Fibroblast of skin of left biceps (primary cell): ENCODE measurements at places on chromosomes 2 and 18.

DNA sequence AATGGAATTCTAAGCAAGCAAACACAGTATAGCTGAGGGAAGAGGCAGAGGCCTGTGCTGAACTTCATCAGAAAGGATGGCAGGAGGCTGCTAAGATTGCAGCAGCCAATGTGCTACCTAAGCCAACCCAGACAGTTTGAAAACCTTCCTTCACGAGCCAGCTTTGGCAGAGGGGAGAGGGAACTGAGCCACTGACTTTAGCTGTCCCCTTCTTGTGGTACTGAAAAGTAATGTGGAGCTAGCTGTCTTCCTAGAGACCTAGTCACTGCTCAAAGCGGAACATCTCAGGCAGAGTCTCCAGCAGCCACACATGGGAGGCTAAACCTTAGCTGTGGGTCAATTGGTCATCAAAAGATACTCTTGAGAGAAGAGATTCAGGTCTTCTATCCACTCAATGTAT, 419.0 kb downstream of the FBXO15 start:
- DNase-seq, result no peak

DNA sequence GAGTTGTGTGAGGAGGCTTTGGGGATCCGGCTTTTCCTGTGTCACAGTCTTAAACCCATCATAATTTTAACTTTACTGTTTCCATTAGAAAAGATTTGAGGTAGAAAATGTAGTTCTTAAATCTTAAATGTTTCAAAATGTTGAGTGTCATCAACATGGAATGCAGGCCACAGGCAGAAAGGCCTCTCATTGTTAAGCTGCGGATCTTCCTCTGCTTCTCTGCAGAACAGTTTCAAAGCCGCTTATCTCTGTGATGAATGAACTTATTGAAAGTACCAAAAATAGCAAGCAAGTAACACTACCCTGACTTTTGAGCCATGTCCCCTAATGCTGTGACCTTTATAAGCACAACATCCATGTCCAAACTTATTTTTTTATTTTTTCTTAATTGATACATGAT, 1645.8 kb downstream of the DPP10 start:
- DNase-seq, result no peak

- no peak for DNase-seq
These were observed 213.7 kb upstream of the FOSL2 start for GRCh38 chr2:28178946-28179345.

DNA sequence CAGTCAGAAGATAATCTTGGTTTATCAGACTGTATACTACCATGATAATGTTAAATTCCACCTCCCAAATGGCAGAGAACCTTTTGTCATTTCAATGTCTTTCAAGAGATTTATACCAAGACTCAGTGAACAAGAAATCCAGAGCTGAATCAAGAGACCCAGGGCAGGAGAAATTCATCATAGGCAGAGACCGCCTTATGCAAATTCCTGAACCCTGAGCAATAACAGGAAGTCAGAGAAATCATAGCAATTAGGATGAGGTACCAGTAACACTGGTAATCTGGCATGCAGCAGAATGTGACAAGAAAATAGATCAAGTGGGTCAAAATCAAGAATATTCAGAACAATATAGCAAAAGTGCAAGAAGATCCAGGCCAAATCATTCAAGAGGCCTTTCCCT, 412.4 kb upstream of the LRATD1 start:
- DNase-seq, result no peak

- DNase-seq, result no peak
These were observed 71.3 kb downstream of the MEIS1 start for GRCh38 chr2:66506265-66506664.

DNA sequence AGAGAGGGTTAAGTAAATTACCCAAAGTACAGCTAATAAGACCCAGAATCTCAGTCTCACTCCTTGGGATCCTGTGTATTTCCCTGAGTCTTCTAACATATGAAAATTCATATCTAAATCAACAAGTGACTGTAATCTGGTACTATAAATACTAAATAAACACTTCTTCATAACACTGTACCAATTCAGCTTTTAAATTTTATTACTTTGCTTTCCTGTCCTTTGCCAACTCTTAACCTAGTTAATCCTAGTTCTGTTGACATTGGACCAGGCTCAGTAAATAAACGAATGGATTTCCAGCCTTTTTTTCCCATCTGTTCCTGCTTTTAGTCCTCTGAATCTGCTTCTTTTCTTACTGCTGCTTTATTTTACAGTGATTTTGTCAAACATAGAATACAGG, 13.8 kb downstream of the MRPL35 start:
- DNase-seq, result no peak

GRCh38 chr18:33277431-33277830, 163.1 kb downstream of the CCDC178 start:
- no peak for DNase-seq
